ENCODE measurements at places on chromosomes 16 and 17.

DNA sequence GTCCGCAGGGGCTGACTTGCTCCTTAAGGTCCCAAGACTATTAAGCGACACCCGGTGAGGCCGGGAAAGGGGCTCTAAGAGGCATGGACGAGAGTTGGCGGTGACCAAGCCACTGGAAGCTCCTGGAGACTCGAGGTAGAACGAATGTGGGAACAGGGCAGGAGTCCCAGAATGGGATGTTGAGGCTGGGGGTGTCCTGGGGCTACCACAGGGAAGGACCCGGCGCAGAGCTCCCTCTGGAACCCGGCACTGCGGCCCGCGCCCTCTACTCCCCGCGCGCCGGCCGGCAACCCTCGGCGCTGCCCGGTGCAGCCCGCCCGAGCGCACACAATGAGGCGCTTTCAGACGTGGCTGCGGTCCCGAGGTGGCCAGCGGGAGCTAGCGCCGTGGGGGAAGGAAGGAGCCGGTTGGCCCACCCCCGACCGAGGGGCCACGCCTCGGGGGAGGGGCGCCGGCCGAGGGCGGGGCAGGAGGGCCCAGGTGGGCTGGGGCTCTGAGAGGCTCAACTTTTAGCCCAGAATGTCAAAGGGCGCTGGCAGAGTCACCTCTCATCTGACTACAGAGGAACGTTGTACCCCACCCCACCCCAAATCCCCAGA lies at the start of gene CHST6:
TSS of gene CHST6 (minus strand) at position 366 of the 599 bp plus-strand sequence. CDS start 15,613 bp downstream, outside the sequence.
- peak; percentile 78 for DNase-seq

DNA sequence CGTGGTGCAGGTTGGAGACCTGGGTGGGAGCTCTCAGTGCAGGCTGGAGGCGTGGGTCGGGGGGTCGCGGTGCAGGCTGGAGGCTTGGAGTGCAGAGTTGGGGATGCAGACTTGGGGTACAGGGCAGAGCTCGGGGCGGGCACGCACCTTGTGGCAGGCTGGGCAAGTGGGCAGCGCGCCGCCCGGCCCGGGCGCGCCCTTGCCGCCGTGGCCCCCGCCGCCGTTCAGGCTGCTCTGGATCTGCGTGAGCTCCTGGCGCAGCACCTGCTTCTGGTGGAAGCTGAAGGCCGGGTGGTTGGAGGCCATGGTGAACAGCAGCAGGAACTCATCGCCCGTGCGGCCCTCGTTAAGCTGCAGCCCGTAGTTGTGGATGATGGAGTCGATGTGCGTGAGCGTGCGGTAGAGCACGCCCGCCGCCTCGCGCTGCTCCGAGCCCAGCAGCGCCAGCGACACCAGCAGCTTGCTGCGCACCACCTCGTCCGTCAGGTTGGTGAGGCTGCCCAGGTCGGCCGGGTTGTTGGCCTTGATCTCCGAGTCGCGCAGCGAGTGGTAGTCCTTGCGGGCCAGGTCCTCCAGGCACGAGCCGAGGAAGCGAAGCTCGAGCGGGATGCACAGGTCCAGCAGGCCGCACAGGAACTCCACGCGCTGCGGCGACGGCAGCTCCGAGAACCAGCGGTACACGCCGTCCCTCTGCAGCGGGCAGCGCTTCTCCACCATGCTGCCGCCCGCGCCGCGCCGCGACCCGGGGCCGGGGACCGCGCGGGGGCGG lies 1.1 kb downstream of the ZCCHC14 start:
- DNase-seq, result peak; percentile 34

- no peak for DNase-seq
Measured at GRCh38 chr16:78106686-78107085, 7.2 kb downstream of the WWOX start.

DNA sequence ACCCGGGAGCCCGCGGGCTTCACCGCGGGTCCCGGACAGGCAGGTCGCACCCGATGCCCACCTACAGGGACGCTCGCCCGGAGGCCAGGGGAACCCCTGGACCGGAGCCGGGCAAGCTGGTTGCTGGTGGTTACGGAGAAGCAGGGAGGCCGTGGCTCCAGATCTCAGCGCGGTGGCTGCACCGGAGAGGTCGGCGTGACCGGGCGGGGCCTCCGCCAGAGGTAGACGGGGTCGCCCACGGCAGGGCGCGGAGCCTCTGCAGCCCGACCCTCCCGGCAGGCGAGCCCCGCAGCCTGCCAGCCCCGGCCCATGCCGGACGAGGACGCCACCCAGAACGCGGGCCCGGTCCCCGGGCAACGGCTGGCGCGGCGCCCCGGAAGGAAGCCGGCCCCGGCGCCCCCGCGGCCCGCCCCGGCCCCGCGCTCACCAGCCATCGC lies 341 bp downstream of the PCYT2 start:
- no peak for DNase-seq

- no peak for DNase-seq
Measured at GRCh38 chr16:23248261-23249194, 53.6 kb upstream of the SCNN1B start.

GRCh38 chr17:79301469-79301868 lies 226.8 kb downstream of the ENGASE start:
- no peak for DNase-seq

DNA sequence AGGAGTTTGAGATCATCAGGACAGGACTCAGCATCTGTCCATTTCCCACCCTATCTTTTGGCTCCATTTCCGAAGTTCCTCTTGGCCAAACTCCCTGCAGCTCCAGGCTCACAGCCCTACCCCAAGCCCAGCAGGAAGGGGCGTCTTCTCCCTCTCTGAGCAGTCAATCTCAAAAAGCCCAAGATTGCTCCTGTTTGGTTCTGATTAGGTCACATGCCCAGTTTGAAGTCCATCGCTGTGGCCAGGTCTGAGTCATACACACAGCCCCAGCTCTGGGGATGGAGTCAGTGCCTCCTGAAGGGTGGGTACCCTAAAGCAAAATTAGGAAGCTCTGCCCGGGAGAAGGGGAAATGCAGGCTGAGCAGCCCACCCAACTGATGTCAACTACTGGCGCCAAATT lies 23.9 kb downstream of the SNX20 start:
- no peak for DNase-seq

Data from nucleus accumbens (tissue), 56 donors.